ENCODE measurements at places on chromosomes 4 and X.
A peak's percentile ranks its signal among the peaks of the same experiment; 100 is the strongest.

GRCh38 chr4:120431180-120431579 is 364.5 kb upstream of the MAD2L1 start:
- DNase-seq: no peak

GRCh38 chrX:35728481-35728880 is 69.7 kb upstream of the MAGEB16 start:
- no peak for DNase-seq

DNA sequence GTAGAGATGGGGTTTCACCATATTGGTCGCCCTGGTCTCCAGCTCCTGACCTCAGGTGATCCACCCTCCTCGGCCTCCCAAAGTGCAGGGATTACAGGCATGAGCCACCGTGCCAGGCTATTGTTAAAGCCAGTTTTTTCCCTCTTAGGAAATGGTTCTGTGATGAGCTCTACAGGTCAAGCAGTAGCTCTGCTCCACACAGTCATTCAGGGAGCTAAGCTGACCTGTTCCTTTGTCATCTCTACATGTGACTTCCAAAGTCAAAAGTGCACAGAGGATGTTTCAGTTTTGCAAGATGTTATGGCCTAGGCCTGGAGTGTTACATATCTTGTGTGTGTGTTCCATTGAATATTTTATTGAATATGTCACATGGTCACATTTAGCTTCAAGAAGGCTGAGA is 11.4 kb downstream of the MCUB start:
- no peak for DNase-seq

DNA sequence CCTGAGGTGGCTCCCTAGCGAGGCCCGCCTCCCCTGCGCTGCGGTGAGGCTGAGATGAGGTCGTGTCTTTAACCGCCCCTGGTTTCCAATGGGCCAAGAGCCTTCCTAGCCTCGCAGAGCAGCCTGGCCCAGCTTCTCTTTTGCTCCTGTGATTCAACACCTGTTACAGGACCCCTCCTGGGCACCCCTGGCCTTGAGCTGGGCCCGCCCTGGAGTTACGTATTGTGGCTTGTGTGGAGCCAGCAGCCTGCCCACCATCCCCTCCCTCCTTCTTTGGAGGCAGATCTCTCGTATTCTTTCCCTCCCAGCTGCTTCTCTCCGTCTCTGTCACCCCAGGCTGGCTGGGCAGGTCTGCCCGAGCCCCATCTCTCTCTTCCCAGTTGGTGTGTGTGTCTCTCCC is 19.3 kb upstream of the UBA1 start:
- DNase-seq: no peak

- peak; percentile 7 for DNase-seq
Measured at GRCh38 chrX:103879339-103879738, 47.3 kb upstream of the RAB9B start.

GRCh38 chr4:7708981-7709380 is 230.7 kb downstream of the AFAP1 start:
- DNase-seq: no peak

GRCh38 chr4:121358473-121358872 is 22.3 kb downstream of the QRFPR start:
- no peak for DNase-seq

GRCh38 chr4:1080961-1081688 is 32.2 kb downstream of the RNF212 start:
- DNase-seq: no peak

GRCh38 chr4:147456706-147457105 is 24.2 kb upstream of the EDNRA start:
- no peak for DNase-seq

GRCh38 chr4:112213856-112214255 is 17.7 kb upstream of the AP1AR start:
- DNase-seq: peak; percentile 69

DNA sequence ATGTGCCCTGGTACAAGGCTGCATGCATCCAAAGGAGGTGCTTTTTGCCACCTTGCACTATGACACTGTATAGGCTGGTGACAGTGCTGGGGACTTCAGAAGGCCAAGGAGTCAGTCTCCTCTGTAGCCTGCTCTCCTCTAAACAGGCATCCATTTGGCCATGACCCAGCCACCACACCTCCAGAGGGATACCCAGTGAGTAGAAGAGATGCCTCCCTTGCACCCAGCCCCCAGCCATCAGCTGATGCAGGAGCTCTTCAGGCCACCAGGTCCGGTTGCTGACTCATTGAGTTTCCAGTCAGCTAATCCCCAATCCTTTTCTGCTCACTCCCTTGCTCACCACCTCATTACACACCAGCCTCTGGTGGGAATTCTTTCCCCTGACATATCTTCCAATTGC is 99.8 kb downstream of the PJA1 start:
- no peak for DNase-seq

GRCh38 chr4:153362184-153362583 is 17.7 kb downstream of the MND1 start:
- DNase-seq: no peak

GRCh38 chr4:183249854-183250253 is 70.2 kb downstream of the CLDN22 start:
- DNase-seq: no peak

GRCh38 chrX:14528629-14529289 is 577 bp upstream of the GLRA2 start:
- DNase-seq: no peak

DNA sequence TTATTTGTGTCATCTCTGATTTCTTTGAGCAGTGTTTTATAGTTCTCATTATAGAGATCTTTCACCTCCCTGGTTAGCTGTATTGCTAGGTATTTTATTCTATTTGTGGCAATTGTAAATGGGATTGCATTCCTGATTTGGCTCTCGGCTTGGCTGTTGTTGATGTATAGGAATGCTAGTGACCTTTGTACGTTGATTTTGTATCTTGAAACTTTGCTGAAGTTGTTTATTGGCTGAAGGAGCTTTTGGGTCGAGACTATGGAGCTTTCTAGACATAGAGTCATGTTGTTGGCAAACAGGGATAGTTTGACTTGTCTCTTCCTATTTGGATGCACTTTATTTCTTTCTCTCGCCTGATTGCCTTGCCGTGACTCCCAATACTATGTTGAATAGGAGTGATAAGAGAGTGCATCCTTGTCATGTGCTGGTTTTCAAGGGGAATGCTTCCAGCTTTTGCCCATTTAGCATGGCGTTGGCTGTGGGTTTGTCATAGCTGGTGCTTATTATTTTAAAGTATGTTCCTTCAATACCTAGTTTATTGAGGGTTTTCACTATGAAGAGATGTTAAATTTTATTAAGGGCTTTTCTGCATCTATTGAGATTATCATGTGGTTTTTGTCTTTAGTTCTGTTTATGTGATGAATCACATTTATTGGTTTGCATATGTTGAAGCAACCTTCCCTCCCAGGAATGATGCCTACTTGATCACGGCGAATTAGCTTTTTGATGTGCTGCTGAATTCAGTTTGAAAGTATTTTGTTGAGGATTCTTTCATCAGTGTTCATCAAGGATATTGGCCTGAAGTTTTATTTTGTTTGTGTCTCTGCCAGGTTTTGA is 72.7 kb upstream of the BOD1L1 start:
- DNase-seq: no peak

- DNase-seq: peak; percentile 96
Measured at GRCh38 chrX:1452516-1453394, at the start of gene ASMTL. ASMTL (minus strand) TSS chrX:1452909; CDS start chrX:1452840, 69 bp downstream.

DNA sequence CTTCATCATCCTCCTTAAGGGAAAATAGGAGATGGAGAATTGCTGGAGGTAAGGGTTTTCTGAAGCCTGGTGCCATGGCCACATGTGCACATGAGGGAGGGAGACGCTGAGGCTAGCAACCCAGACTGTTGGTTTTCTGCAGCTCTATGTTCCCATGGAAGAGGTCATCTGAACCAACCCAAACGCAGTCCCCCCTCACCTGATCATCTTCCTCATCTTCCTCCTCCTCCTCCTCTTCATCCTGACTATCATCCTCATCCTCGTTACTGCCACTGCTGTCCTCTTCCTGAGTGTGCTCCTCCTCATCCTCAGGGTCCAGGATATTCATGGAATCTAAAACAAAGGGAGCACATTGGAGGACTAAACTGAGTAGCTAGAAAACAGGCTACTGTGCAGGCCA is 124.6 kb downstream of the HUWE1 start:
- DNase-seq: no peak

DNA sequence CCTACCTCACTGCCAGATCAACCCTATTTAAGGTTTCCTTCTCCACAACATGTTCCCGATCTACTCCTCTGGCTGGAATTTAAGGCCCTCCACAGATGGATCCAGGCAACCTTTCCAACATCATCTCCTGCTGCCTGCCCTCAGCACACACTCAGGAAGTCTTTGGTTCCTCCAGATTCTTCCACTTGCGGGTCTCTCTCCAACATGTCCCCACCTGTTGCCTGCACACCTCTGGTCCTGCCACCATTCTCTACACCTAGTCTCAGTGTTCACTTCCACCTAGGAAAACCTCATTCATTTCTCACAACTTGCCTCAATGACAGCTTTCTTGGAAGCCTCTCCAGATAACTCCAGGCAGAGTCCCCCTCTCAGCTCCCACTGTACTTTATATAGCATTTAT is 80.1 kb downstream of the RTL5 start:
- no peak for DNase-seq
